Ammon's horn (tissue), 1 donor: ENCODE measurements at places on chromosomes 12 and 14.
A peak's percentile ranks its signal among the peaks of the same experiment; 100 is the strongest.

GRCh38 chr14:52363961-52364360 lies 49.8 kb downstream of the PTGER2 start:
- no peak for DNase-seq

DNA sequence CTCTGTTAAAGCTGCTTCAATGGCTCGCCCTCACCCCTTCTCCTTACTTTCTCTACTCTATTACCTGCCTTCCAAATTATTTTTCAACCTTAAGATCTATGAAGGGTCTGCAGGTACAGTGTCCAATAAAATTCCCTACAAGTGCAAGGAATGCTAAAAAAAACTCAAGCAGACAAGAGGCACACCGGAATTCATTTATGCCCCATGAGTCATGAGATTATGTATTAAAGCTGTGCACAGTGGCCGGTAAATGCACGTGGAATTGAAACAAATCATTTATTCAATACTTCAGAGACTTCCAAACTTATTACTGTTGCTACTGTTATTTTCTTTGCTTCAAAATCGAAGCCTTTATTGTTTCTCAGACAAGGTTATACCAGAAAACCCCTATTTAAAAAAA lies 68.4 kb downstream of the ST8SIA1 start:
- DNase-seq, result no peak

GRCh38 chr12:84757978-84758377 lies 154.6 kb downstream of the SLC6A15 start:
- DNase-seq, result no peak

DNA sequence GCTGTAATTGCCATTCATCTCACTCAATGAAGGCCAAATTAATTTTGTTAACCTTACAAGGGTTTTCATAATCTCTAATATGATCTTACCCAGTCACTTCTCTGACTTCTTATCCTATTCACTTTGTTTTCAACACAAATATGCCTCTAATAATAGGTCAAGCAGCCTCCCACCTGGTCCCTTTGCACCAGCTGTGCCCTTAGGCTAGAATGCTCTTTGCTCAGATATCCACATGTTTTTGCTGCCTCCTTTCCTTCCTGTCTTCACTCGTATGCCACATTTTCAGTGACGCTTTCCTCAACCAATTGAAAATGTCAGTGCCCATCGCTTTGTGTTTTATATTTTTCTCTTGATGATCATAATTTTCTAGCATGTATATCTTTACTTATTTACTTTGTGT lies 106.4 kb upstream of the SYT10 start:
- DNase-seq, result no peak

GRCh38 chr12:94798113-94798512 lies 147.8 kb upstream of the TMCC3 start:
- DNase-seq, result no peak

- DNase-seq, result no peak
Observed at GRCh38 chr14:36513451-36514277, 6.4 kb downstream of the NKX2-1 start.

DNA sequence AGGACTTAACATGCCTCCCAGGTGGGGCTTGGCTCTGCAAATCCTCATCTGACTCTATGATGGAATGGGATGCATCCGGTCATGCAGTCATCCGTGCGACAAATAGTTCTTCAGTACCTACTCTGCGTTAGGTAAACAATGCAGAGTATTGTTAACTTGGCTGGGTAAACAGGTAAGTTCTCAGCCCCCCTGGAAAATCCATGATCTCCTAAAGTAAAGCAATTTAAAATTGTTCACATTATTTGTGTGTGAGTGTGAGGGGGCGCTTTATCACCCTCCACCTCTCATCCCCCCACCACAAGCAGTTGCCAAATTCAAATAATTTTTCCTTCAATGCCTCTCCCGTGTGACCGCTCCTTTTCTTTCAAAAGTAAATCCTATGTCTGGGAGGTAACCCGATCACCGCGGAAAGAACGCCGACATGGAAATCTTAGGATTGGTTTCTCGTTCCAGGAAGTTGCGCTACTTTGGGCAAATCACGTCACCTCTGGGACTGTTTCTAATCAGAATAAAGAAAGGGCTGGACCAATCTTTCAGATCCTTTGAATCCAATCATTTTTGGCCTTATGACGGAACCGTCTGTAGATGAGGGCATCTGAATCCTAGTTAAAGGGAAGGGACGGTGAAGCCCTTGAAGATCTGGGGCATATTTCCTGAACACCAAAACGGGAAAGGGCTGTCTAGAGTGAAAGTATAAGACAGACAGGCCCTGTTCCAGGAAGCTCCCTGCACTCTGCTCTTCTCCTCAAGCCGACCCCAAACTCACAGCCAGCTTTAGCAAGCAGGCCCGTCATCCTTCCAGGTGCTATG lies 44.0 kb upstream of the SINHCAF start:
- no peak for DNase-seq

DNA sequence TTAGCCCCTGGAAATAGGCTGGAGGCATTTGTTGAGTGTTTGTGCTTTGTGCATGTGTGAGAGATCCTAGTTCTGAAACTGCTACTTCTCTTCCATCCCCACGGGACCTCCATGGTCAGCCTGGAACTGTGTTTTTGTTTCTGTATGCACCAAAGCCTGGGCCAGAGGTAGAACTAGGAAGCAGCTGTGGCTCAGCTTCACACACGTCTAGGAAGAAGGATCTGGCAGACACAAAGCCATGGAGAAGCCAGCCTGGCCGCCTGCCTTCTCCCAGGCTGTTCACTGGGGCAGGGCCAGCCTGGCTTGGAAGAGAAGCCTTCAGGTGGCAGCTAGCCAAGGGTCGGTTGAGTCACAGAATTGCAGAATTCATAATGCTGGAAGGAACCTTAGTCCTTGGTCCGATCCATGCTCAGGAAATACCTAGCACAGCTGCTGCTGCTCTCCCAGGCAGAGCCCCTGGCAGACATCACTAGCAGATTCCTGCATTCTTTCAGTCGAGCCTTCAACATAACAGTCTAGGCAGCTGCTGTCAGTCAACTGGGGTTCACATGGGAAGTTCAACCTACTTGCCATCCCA lies 27.0 kb downstream of the RIN3 start:
- DNase-seq, result peak; percentile 70
